ENCODE measurements at places on chromosomes 4 and X.

DNA sequence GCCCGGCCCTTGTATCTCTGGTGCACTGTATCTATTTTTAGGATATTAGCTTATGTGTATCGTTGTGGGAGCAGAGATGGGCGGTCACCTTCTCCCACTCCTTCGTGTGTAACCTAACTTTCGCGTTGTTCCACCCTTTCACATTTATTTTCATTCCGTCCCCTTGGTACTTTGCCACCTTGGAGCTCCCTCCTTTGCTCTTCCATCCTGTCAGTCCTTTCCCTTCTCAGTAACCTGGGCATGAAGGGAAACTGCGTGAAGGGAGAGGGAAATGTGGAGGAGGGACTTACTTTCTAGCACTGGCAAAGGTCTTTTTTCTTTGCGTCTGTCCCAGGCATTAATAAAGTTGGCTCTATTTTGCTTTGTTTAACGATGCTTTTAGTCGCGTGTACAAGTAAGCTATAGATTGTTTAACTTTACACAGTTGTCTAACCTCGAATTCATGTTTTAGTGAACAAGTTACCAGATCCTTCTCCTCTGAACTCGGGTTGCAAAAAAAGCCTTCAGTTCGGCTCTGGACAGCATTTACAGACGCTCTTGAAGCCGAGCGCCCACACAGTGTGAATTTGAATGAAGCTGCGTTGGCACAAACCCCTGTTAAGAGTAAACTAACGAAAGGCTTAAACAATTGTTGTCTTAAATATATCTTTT, 3.9 kb downstream of the PCDH10 start:
- no peak for DNase-seq

DNA sequence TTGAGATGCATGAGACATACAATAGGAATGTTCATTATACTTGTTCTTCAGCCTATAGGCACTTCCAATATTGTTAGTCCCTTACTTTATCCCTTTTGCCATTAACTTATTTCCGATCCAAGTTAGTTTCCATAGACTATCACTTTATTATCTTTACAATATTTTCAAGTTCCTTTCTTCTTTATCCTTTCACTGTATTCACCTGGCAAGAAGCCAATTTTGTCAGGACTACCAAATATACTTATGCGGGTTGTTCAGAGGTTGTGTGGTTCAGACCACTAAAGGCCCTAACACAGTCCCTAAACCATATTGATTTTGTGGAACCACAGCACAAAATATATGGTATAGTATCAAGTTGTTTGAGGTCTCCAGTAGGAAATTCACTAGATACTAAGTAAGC, 245.0 kb upstream of the HTR2C start:
- DNase-seq, result no peak

DNA sequence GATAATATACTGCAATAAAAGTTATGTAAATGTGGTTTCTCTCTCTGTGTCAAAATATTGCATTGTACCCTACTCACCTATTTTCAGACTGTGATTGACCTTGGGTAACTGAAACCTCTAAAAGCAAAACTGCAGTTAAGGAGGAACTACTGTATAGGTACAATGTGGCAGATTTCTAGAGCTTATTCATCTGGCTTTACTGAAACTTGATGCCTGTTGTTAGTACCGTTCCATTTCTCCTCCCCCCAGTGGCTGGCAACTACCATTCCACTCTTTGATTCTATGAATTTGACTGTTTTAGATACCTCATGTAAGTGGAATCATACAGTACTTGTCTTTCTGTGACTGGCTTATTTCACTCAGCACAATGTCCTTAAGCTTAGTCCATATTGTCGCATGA, 61.9 kb downstream of the HOPX start:
- DNase-seq, result no peak

DNA sequence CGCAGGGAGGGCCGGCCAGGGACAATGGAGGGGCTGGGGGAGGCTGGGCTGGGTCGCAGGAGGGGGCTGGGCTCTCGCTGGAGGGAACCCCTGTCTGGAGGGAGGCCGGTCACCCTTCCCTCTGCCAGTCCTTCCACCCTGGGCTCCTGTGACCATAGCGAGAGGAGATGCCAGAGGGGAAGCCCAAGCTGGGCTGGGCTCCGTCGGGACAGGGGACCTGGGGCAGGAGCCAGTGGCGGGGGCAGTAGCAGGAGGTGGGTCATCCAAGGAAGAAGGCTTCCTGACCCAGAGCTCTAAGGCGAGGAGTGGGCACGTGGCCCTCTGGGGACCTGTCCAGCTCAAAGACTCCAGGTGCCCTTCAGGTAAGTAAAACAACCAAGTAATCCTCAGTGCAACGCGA, 16.9 kb downstream of the CTAG1B start:
- DNase-seq, result no peak

All from AG04450 (cell line).